ENCODE measurements at places on chromosomes 6 and 20.

DNA sequence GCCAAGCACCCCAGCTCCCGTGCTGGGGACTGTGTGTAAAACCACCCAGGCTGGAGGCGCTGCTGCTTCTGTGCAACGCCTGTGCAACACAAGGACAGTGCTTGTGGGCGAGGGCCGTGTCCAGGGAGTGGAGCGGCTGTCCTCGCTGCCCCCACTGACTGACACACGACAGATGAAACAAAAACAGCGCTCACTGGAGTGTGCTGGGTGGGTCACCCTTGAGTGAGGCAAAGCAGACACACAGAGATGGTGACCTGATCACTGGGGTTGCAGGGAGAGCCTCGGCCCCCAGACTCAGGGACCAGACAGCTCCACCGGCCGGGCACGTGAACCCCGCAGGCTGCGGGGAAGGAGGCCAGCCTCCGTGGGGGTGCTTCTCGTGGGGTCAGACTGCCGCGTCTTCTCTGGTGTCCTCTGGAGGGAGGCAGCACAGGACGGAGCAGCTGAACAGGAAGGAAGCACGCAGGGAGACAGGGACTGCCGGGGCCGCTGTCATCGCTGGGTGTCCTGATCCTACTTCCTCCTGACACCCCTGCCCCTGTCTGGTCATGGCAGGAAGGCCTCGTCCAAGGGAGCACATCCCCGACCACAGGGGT is 75.9 kb upstream of the CST7 start:
- DNase-seq = no peak

- no peak for DNase-seq
These were observed 32.9 kb upstream of the GATA5 start for GRCh38 chr20:62508641-62509051.

GRCh38 chr6:38495922-38496635 is 143.7 kb downstream of the BTBD9 start:
- DNase-seq = no peak

DNA sequence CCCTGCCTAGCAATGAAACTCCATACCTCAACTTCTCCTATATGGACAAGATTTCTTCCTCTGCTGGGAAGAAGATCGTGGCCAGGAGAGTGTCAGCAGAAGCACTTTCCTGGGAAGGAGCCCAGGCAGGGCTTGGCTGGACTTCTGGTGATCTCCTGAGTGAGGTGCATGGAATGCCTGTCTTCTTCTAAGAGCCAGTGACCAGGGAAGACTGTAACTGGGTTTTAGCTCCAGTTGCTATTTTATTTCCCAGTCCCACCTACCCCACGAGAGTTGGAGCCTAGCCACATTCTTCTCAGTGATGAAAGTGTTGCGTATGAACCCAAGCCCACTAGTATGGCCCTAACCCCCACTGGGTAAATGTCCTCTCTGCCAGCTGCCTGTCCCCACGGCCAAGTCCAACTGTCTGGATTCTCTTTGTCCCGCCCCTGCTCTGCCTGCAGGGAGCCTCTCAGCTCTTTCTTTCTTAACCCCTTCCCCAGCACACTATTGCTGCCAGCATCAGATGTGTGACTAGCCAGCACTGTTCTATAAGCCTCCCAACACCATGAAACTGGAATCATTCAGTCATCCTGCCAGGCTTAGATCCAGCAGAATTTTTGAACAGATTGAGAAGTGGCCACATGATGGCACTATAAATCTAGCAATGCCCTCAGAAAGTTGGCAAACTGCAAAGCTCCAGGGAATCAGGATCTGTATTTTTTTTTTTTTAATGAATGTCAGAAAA is 69.8 kb upstream of the FAM184A start:
- DNase-seq = peak; percentile 72

GRCh38 chr6:138948546-138949179 is 39.4 kb downstream of the REPS1 start:
- DNase-seq = no peak

DNA sequence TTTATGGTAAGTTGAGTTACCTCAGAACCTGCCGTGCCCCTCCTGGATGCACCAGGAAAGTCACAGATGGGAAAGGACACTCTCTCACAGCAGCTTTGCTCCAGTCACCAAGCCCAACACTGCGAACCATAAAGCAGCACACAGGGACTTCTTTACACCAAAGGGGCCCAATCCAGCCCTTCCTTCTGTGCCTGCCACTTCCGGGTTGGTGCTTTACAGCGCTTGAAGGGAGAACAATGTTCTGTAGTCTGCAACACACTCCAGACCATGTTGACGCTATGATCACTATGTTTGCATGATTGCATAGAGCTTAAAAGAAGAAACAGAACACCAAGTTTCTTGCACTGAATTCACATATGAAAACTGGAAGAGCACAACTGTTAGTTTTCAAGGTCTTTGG is 57.1 kb downstream of the SERAC1 start:
- no peak for DNase-seq

DNA sequence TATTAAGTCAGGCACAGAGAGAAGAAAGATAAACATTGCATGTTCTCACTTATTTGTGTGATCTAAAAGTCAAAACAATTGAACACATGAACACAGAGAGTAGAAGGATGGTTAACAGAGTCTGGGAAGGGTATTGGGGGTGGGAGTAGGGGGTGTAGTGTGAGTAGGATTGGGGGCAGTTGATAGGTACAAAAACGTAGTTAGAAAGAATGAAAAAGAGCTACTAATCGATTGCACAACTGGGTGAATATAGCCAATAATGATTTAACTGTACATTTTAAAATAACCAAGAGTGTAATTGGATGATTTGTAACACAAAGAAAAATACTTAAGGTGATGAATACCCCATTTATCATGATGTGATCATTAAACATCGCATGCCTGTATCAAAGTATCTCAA is 333.3 kb downstream of the HAO1 start:
- DNase-seq = no peak

- DNase-seq = no peak
These were observed 11.4 kb upstream of the FAM83B start for GRCh38 chr6:54835176-54835575.

GRCh38 chr6:45116714-45117410 is 211.3 kb upstream of the RUNX2 start:
- DNase-seq = peak; percentile 49

DNA sequence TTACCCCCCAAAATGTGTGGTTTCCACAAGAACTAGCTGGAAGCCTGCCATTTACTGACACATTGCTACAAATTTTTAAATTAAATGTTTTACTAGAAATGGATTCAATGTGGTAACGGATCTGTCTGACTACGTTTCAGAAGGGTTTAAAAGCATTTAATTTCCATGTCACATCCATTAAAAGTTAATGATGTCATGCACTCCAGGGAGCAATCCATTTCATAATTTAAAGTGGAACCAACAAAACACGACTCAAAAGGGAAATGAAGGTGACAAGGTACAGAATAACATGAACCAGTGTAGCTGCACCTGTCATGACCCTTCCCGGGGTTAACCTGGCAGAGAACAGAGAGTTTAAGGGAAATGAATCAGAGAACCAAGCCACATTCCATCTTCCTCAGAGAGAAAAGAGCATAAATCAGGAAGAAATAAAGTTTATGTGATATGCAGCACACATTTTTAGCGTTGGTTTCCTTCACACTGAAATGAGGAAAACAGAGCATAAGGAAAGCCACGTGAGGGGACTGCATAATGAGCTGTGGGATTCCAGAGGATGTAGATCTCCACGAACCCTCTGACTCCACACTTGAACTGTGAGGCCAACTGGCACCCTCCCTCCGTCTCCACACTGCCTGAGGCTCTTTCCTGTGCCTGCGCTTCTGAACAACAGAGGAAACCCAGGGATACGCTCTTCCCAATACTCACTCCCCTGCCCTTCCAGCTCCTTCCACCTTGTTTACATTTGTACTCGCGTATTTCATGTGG is 170.3 kb upstream of the AHI1 start:
- peak; percentile 57 for DNase-seq

DNA sequence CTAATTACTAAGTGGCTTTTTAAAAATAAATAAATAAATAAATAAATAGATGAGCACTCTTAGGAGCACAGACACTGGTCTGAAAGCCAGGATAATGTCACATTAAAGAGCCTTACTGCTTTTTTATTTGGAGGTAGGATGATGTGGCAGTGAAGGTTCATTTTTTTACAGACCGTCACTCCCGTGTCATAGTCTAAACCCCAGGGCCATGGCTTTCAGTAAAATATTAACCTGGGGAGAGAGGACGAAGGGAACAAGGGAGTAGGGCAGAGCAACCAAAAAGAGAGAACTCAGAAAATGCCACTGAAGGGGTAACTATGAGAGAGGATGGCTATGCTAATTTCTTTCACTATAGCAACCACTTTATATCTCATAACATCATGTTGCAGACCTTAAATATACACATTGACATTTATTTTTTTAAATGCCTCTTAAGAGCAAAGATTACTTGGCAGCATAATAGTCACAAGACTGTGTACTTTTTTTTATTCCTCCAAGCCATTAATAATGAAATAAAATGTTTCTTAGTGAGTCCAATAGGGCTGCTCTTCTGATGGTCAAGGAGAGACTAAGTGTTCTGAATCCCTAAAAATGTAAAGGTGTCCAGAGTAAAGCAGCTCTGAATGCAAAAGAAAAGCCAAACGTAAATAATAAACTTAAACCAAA is 100.9 kb upstream of the SIM1 start:
- no peak for DNase-seq

DNA sequence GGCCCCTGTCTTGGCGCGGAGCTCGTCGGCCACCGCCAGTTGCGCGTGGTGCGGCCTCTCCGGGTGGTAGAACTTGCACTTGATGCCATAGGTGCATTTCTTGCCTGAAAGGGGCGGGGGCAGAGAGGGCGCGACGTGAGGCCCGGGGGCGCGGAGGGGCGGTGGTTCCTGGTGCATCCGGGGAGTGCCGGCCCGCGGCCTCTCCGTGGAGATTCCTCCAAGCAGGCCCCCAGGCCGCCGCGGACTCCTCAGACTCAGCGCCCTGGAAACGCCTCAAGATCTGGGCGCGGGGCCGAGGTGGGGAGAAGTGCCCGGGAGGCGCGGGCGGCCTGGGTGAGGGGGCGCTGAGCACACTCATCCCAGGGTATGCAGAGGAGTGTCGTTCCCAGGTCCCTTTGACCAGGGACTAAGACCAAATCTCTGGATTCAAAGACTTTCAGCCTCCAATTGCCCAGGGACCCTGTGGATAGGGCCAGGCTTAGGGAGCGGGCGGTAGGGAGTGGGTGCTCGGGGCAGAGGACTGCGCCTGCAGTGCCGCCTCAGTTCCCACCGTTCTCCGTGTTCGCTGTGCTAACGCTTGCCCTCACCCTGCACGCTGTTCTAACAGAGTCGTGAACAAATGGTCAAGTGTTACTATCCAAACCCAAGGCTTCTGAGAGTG is 33.3 kb downstream of the ZC3H12D start:
- DNase-seq = no peak

DNA sequence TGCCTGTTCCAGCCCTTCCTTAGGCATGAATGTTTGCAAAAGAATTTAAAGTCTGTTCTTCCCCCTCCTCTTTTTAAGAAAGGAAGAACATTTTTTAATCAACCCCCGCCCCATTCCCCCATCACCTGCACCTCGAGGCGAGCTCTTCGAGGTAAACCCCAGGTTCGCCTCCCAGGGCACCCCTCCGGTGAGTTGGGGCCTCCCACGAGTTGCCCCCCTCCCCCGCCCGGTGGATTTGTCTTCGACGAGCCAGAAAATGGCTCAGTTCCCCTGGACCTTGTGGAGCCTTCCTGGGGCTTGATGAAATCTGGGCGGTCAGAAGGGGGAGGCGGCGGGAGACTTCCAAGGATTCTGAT is 256 bp upstream of the OVOL2 start:
- DNase-seq = no peak

DNA sequence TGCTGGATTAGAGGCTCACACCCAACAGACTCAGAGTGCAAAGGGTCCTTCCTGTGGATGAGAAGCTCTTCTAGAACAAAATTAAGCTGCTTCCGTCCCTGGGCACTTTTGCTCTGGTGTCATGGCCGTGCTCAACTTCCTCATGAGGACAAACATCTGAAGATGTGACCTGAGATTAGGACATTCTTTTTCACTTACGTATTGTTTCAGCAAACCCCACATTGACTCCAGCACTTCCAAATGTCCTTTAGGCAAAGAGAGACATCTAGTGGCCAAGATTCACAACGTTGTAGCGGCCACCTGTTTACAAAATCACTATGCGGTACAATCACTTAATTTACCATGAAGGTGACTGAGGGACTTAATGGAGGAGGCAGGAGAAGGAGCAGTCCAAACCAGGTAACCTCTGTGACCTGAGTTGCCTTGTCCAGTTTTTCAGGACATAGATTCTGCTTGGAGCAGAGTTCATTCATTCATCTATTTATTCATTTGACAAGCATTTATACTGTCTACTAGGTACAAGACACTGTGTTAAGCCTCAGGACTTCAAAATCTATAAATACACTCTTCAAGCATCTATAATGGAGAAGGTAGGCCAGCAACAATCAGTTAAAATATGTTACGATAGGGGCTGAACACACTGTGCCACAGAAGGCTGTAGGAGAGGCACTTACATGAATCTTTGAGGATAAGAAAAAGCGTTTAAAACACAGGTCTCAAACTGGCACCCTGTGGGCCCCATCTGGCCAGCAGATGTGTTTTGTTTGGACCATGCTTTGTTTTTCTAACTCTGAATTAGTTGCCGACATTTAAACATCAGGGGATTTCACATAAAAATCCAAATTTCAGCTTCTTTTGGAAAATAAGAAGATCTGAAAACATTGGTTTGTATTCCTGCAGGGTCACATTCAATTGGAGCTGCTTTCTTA is 5.6 kb upstream of the ADGRF1 start:
- DNase-seq = peak; percentile 60
